CD4-positive, alpha-beta T cell treated with Interleukin-6 at 100 ng/mL for 8 hours (primary cell): ENCODE measurements at places on chromosomes 7 and 10.

GRCh38 chr7:124033095-124033806 lies 384 bp upstream of the TMEM229A start:
- no peak for DNase-seq

GRCh38 chr10:120460776-120461175 lies 3.7 kb downstream of the PLPP4 start:
- no peak for DNase-seq

GRCh38 chr7:77338883-77339629 lies 77.1 kb downstream of the GSAP start:
- DNase-seq, result no peak

GRCh38 chr7:47501406-47501805 lies 80.5 kb downstream of the TNS3 start:
- no peak for DNase-seq

DNA sequence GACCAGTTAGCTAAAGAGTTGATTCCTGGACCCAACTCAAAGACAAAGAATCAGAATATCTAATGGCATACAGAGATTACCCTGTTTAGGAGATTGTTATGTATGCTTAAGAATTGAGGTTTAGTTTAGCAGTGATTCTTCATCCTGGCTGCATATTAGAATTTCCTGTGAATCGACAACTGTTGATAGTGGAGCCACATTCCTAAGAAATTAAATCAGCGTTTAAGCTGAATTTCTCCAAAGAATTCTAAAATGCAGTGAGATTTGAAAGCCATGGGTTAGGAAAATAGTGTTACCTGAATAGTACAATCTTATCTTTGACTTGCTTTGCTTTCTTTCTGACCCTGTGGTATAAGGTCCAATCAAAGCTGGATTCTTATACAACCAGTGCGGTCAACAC lies 16.4 kb upstream of the FERD3L start:
- DNase-seq, result no peak

- DNase-seq, result no peak
These were observed 4.1 kb downstream of the ZNF777 start for GRCh38 chr7:149456506-149457421.

DNA sequence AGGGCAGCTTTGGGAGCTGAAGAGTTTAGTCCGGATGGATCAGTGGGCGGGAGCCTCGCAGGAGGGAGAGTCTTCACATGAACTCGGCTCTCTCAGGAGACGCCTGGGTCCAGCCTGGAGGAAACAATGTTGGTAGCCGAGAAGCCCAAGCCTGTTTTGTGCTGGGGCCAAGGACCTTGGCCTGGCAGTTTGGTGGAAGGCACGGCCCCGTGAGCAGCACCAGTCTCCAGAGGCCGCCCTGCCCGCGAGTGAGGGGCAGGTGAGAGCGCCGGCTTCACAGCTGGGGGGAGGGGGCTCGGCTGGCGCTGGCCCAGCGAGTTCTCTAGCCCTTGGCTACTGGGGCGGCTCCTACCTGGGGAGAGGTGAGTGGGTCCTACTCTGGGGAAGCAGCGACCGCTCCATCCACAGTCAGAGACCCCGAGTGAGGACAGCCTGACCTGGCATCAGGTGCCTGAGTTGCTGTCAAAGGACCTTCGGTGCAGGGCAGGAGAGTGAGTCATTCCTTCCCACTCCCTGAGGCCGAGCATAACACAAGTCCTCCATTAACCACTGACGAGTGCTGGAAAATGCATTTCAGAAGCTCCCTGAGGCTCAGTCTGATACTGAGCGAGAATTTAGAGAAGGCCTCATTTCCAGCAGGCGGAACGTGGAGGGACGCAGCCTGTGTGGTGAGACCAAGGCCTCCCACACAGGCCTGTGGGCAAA lies 89.3 kb upstream of the DIP2C start:
- DNase-seq, result no peak

- no peak for DNase-seq
These were observed 151.5 kb downstream of the JAZF1 start for GRCh38 chr7:28029051-28029450.

DNA sequence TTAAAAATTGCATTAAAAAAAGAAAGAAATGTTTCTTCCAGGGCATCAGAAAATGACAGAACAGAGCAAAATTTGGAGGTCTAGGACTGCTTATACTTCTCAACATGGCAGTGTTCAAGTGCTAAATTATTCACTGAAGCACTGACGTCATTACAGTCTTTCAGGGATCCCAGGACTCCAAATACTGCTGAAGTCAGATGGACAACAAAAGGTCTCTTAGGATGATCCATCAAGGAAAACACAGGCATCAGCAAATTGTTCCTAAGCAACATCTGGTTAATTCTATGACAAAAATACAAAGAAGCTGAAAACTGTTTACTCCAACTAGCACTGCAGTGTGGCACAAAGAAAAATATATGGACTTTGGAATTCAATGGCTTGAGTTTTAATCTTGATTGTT lies 52.1 kb downstream of the PDK4 start:
- DNase-seq, result no peak

- DNase-seq, result no peak
These were observed 115.5 kb upstream of the DKK1 start for GRCh38 chr10:52198540-52198939.

DNA sequence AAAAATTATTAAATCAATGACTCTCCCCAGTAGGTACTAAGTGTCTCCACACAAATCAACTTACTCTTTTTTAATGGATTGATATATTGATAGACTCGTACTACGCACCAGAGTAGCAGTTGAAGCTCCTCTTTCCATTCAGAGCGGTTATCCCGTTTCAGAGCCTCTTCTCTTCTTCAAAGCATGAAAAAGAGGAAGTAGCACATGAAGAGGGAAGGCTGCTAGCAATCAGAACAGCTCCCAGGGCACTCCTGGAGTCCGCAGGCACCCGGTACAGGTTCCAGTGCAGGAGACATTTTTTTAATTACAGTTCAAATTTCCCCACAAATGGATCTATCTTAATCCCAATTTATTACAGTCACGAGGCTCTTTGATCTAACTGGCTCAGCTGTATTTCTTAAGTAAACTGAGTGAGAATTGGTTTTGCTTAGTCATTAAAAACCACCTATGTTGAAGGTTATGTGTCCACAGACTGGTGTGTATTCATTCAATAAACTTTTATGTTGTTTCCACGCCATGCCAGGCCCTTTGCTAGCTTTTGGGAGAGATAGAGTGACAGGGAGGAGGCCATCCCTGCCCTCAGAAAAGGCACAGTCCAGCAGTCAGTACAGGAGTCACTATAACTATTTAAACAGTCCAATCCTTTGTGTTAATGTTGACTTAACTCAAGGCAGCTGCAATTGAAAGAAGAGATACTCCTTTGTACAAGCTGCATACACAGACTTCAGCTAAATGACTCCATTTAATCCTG lies 32.1 kb upstream of the CALN1 start:
- DNase-seq, result no peak

DNA sequence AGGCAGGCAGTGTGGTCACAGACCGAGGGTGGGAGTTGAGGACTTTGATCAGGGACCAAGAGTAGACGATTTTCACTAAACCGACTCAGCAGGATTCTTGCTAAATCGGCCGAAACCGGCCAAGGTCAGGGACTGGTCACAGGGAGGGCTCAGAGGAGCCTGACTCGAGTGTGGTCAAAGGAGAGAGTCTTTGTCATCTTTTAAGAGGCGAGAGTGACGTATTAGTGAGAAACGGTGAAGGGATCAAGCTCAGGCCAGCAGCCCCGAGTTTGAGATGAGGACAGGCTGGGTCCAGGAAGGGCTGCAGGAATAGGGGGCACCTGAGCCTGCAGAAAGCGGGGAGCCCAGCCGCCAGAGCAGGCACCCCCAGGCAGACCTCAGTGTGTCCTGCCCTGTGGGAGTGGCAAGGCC lies 41.6 kb upstream of the FAM20C start:
- DNase-seq, result no peak
